ENCODE measurements at places on chromosomes 5 and 9. TPM values are rescaled to one million over a fixed set of nuclear protein-coding genes. Genes with fewer than 3 reads are reported as not detected.

- no peak for DNase-seq
These were observed 97.7 kb upstream of the MEGF10 start for GRCh38 chr5:127192836-127193338.

The PCDHGC5 gene
- 0.40 TPM for total RNA-seq

DNA sequence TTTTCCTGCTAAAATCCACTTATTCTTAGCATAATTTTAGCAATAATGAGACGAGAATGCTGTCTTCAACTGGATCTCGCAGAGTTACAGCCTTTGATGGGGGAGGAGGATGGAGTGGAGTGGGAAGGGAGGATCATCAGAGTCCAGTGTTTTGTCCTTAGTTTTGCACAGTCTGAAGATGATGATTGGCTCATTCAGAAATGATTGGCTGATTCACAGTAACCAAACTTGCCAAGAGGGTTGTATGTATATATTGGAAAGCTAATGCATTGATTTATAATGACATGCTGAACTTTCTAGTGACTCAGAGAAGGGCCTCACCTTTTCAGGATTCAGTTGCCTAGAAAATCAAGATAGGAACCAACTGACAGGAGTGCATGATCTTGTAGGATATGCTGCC, 448.0 kb downstream of the CCDC171 start:
- no peak for DNase-seq

The FAM174A gene
- 15.0 TPM for total RNA-seq

- no peak for DNase-seq
These were observed 46.8 kb upstream of the FUBP3 start for GRCh38 chr9:130532426-130533080.

DNA sequence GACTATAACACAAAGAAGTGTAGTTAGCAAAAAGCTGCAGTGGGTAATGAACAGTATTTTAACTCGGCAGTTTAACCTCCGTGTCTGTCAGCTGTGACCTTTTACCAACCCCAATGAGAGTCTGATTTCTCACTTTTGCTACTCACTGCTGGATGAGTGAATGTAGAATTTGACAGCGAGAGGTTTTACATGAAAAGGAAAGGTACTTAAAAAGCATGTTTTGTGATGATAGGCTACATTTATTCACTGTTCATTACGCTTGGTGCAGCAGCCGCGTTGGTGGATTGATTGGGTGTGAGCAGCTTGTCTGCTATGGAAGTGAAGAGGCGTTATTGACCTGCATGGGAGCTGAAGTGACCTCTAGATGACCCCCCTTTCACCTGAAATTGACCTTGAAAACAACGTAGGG, 867.7 kb downstream of the NR2F1-AS1 start:
- DNase-seq: no peak

DNA sequence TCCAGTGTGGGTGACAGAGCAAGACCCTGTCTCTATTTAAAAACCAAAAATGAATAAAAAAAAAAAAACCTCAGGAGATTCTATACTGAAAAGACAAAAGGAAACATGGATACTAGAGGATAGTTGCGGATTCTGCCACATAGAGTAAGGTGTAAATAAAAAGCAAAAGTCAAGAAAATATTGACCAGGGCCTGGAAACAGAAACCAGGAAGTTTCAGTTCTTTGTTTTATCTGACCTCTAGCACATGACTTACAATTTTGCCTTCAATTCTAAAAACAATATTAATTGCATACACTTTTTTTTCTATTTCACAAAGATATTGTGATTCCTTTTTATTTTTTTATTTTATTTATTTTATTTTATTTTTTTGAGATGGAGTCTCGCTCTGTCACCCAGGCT, 96.2 kb upstream of the NMUR2 start:
- DNase-seq: no peak

The CCNB1 gene
- total RNA-seq: 68.2 TPM

- DNase-seq: no peak
These were observed 74.0 kb upstream of the PRLR start for GRCh38 chr5:35304291-35304690.

DNA sequence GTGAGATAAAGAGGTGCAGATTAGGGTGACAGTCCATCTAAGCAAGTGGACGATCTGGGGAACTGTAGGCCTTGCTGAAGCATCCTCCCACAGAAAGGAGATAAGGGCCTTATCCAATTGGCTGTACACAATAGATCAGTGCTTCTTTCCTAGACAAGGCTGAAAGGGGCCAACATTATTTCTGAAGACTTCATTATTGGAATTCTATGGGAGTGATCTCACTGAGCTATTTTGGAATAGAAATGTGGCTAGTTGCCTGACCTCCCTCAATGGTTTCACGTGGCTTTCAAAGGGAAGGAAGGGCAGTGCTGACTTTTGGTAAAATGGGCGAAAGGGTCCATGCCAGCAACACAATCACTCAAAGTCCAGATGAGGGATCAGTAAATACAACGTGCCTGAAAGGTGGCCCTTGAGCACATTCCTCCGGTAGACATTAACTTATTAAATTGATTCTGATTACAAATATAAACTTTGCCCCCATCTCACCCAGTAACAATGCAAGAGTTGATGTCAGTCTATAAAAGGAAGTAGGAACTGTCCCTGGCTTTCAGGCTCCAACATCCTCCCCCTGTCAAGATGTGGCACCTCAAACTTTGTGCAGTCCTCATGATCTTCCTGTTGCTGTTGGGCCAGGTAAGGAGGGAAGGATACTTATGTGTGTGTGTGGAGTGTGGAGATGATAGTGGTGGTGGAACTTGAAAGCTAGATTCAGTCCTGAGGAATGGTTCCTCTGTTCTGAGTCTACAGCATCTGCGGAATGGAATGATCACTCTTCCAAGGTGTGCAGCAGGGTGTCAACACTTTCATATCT, at the start of gene LEAP2:
Gene LEAP2 (plus strand): TSS at position 550 of the 811 bp plus-strand sequence. CDS start 27 bp downstream, at position 577.
- DNase-seq: peak; percentile 18

DNA sequence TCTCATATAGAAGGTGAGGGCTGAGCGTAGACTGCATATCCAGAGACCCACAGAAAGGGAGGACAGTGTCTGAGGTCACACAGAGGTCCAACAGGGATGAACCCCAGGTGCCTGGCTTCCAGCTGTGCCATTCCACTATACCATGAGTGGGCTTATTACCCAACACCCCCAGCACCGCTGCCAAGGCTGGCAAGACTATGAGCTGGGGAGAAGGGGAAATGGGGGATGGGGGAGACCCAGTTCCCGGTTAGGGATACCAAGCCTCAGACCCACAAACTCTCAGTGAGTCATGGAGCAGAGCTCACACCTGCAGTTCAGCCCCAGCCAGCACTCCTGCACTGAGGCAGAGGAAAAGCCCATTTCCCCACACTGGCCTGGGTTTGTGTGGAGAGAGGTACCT, 106.4 kb downstream of the PSD2 start:
- no peak for DNase-seq

The PCA3 gene
- 0.20 TPM for total RNA-seq

The SLC6A7 gene
- total RNA-seq: not detected

DNA sequence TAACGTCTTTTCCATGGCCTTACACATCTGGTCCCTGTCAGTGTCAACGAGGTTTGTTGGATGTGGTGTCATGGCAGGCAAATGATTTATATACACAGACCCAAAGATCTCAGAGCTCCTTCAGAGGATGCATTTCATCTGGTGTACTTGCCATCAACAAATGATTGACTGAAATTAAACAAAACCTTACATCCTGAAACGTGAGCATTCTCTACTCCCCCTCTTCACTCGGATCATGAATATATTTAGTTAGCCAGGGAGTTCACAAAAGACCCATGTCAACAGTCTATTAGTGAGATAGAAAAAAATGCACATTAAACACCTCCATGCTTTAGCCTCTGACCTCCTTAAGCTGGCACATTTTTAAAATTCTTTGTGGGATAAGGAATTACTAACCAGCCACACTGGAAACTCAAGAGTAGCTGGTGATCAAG, 215.6 kb downstream of the EFNA5 start:
- no peak for DNase-seq

The IL7R gene
- 1.3 TPM for total RNA-seq

The EIF4EBP3 gene
- total RNA-seq: 1.2 TPM

Data from lung microvascular endothelial cell (primary cell).